ENCODE measurements at places on chromosomes 6 and 20.

DNA sequence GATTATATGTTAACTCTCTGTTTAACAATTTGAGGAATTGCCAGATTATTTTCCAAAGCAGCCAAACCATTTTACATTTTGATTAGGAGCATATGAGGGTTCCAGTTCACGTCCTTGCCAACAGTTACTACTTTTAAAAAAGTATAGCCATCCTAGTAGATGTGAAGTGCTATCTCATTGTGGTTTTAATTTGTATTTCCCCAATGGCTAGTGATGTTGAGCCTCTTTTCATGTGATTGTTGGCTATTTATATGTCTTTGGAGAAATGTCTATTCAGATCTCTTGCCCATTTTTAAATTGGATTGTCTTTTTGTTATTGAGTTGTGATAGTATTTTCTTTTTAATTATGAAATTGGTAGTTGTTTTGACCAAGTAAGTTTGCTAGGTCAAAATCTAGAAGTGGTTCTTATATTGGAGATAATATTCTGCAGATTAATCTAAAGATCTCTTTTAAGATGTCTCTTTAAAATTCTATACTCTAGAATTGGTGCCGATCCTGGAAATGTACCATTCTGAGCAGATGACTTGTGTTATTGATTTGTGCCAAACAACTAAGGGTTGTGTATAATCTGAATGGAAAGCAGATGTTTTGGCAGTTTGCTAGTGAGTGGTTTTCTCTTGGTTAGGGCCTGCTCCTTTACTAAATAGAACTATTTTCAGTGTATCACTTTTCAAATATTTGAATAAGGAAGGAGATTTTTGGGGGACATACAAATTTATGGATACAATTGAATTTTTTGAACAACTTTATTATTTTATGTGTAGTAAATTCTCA, 99.5 kb downstream of the CDKAL1 start:
- no peak for DNase-seq

DNA sequence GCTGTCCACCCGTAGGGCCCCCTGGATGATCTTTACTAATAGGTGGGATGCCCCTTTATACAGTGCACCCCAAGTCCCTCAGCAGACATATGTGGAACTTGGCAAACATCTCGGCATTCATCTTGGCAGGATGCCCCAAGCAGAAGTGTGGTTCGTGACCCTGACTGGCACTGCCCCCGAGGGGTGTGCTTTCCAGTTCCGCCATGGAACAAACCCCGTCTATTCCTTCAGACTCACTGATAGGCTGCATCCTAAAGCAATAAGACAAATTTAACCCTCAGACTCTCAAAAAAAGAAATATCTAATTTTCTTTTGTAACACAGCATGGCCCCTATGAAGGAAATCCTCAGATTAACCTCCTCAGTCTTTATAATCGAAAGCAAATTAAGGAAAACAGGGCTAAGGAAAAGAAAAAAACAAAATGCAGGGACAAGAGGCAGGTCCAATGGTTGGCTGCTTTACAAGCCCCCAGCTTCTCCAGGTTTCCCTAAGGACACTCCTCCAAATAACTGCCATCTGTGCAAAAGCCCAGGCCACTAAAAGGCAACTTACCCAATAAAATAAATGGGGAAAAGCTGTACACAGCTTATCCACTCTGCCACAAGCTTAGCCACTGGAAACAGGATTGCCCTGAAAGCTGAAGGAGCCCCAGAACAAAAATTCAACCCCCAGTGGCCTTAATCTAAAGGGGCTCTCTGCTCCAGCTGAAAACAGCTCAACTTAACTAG, 30.5 kb upstream of the RIPK1 start:
- DNase-seq = no peak

DNA sequence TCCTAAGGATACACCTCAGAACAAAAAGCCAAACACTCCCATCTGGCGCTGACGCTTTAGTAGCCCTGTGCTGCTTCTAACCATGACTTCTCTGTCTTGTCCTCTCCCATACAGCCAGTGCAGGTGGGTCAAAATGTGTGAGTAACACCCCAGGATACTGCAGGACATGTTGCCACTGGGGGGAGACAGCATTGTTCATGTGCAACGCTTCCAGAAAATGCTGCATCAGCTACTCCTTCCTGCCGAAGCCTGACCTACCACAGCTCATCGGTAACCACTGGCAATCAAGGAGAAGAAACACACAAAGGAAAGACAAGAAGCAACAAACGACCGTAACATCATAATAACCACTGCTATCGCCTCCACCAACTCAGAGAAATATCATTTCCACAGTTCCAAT, 1.4 kb downstream of the DEFB132 start:
- no peak for DNase-seq

DNA sequence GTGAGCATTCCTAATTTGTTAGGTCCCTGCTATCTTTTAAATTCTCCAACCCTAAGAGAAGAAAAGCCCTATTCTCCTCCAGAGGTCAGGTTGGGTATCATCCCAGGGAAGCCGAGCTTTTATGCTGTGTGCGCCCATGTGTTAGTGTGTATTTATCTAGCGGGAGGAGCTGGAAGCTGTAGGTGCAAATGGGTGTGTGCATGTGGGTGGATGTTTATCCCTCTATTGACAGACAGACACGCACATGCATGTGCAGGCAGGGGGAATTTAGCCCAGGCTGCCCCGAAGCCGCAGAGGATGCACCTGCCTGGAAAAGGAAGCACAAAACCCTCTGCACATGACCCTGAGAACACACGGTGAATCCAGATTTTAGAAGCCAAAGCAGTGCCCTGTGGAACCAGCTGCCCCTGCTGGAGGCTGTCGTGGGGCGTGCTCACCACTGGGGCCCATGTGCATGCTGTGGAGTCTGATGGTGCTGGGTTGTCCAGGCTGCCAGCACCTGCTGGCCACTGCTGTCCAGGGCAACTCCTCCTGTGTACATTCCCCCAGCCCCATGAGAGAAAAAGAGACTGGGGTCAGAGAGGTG, 397.5 kb downstream of the TAF4 start:
- no peak for DNase-seq

DNA sequence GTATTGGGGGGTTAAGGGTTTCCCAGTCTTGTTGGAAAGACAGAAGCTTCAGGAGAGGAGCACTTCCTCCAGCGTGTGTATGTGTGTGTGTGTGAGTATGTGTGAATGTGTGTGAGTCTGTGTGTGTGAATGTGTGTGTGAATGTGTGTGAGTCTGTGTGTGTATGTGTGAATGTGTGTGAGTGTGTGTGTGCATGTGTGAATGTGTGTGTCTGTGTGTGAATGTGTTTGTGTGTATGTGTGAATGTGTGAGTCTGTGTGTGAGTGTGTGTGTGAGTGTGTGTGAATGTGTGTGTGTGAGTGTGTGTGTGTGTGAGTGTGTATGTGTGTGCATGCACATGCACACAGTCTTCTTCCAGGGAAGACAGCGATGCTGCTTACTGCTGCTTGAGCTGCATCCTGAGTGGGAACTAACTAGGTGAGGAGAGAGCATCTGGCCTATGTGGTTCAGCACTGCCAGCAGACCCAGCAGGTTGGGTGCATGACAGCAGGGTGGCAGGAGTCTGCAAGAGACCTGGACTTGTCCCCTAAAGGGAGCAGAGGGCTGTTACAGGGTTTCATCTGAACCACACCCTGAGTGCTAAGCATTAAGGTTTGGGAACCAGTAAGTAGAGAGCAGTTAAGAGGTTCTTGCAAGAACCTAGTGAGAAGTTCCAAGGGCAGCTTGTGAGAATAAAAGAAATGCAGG, 22.7 kb upstream of the CCND3 start:
- DNase-seq = no peak

DNA sequence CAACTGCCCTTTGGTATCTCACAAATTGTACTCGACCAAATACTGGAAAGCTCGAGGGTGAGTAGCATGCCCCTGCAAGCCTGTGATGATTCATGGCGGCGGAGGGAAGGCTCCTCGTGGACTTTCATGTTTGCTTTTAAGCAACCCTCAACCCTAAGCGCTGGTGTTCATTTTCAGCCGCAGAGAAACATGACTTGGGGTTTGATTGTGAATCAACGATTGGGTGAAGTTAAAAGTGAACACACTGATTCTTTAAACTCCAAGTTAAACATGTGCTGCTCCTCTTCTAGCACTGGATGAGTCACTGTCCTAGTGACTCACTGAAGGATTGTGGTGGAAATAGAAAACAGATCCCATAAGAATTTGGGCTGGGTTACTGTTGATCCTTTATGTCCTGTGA, 8.3 kb downstream of the CD109 start:
- DNase-seq = no peak

GRCh38 chr20:11429889-11430519, 487.7 kb upstream of the BTBD3 start:
- DNase-seq = no peak

- DNase-seq = no peak
Observed at GRCh38 chr20:6829510-6830116, 62.1 kb downstream of the BMP2 start.

DNA sequence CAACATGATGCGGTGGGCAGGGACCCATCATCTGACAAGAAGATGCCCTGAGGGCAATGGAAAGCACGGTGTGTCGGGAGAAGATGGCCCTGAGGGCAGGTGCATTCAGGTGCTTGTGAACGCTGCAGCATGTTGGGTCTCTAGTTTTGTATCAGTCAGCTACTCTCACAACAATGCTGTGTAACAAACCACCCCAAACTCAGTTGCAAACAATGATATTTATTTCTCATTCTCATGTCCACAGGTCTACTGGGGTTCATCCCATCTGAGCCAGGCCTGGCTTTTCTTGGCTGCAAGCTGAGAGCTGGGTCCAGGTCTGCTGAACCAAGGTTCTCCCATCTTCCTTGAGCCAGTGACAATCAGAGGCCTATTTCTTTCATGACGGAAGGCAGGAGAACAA, 461.6 kb downstream of the PREX1 start:
- DNase-seq = no peak

GRCh38 chr6:105102186-105102585, 77.6 kb downstream of the POPDC3 start:
- DNase-seq = no peak

DNA sequence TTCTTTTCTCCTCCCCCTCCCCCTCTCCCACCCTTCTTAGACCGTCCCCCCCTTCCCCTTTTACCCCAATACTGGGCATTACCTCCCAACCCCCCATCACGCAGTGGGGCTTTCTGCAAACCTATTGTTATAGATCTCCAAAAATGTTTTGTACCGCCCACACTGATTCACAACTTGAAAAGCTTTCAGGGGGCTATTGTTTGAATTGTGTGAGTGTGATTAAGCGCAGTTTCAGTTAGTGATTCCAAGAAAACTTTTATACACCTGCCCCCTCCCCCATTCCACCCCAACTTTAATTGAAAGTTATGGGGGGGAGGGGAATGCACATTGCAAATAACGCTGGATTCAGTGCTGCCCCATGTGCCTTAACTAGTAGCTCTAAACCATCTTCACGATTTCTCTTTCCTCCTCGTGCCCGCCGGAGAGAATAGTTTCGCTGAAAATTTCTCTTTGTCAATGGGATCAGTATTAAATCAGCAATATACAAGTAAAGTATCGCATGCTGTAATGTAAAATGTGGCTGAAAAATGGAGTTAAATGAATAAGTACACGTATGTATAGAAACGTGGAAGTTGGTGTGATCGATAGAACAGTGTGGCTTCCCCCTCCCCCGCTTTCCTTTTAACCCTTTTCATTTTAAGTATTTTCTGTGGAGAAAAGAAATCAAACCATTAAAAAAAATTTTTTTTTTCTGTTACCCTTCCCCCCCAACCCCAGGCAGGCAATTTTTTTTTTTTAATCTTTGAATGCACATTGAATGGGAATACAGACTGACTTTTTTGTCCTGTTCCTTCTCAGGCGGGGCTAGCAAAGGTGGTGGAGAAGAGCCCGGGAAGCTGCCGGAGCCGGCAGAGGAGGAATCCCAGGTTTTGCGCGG, 632 bp downstream of the LIN28B start:
- no peak for DNase-seq

- DNase-seq = no peak
Observed at GRCh38 chr6:120994573-120994967, 339.7 kb downstream of the TBC1D32 start.

DNA sequence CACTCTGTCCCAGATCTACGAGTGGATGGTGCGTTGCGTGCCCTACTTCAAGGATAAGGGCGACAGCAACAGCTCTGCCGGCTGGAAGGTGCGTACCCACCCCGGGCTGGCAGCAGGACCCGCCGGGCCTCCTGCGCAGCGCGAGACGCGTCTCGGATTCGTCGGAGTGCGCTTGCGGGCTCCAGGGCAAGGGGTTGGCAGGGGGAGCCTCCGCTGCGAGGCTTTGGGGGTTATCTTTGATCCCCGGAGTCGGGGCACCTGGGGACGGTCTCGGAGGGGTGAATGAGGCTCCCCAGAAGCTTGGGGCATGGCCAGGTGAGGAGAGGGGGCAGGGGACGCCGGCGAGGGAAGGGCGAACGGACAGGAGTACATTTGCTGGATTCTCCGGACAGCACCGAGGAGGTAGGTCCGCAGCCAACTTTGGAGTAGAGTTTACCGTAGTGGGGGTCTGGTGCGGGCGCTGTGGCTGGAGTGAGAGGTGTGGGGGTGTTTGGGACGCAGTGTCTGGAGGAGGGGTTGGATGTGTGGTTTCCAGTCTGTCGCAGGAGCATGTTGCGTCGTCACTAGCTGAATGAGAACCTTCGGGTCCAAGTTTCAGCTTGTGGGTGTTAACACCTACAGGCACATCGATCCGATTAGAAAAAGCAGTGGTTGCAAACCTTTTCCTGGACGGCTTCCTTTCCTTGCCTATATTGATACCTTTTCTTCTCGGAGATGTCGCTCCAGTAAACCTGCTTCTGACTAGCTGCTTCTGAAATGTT, 1.2 kb downstream of the FOXO3 start:
- no peak for DNase-seq

DNA sequence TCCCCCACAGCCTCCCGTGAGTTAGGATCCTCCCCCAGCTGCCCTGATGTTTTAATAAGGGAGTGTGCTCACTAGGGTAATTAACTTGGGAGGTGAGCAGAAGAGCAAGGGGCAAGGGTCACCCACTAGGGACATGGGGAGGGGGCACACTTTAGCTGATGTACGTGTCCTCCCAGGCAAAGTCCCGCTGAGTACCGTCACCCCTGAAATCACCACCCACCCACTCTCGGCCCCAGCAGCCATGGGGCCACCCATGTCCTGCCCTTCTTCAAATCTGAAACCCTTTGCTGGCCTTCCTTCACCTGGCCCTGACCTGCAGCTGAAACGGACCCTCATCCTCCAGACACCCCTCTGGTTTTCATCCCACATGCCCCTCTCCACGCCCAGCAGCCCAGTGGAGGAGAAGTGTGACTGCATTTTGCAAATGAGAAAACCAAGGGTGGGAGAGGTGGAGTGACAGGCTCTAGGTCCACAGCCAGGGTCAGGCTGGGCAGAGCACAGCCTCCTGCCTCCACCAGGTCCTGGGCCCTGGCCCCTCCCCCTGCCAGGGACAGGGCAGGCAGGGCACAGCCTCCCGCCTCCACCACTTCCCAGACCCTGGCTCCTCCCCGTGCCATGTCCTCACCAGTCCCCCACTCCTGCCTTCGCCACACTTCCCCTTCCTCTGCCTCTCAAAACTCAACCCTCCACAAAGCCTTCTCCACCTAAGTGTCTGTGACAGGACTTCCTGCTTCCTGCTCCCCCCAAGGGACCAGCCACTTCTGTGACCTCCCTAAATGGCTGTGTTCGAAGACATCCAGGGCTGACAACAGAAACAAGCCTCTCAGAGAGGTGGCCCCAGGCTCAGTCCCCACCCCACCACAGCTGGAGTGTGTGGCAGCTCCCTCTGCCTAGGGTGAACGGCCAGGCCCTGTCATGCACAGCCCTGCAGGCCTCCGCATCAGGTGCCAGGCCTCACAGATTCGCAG, 15.1 kb downstream of the ACSS1 start:
- no peak for DNase-seq

- DNase-seq = no peak
Observed at GRCh38 chr6:153790876-153791473, 248.1 kb upstream of the OPRM1 start.

- no peak for DNase-seq
Observed at GRCh38 chr6:129490521-129491255, 219.3 kb downstream of the ARHGAP18 start.

GRCh38 chr6:137705160-137706082, 161.6 kb upstream of the TNFAIP3 start:
- DNase-seq = peak; percentile 61

Data from stimulated activated CD4-positive, alpha-beta T cell treated with anti-CD3 and anti-CD28 coated beads, Interleukin-1b, Interleukin-23, amount 100 ng/mL, for 1 hour (primary cell).